Fibroblast of lung (primary cell): ENCODE measurements at places on chromosomes 7 and 10. TPM values are rescaled to one million over a fixed set of nuclear protein-coding genes. Genes with fewer than 3 reads are reported as not detected.

GRCh38 chr10:24900888-24901685 is 51.3 kb downstream of the PRTFDC1 start:
- no peak for DNase-seq

- DNase-seq, result no peak
Measured at GRCh38 chr7:44099669-44100068, 4.5 kb upstream of the AEBP1 start.

DNA sequence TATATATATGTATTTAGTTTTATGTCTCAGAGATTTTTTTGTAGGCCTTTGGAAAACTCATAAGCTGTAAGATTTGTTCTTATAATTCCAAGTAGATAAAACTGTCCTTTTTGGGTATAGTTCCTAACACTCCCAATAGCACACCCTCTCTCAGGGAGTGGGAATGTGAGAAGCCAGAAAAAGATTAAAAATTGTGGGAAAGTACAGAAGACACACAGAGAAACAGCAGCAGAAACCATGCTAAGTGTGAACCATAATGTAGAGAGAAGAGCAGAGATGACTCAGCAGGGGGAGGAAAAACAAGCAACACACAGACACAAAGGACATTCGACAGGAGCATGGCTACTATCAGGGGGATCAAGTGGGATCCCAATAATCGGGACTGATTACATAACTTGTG is 401.6 kb downstream of the MAGI2 start:
- DNase-seq, result no peak

The SPDYE9 gene
- not detected in 2 replicates for total RNA-seq
